Mucosa of descending colon (tissue), 3 donors: ENCODE measurements at places on chromosomes 7 and 10. TPM values are rescaled to one million over a fixed set of nuclear protein-coding genes. Genes with fewer than 3 reads are reported as not detected.
A peak's percentile ranks its signal among the peaks of the same experiment; 100 is the strongest.

The SPDYE2 gene
- not detected for total RNA-seq

The SEMA4G gene
- 176 TPM for total RNA-seq

The EMX2 gene
- not detected for total RNA-seq

The KIF5B gene
- total RNA-seq, result 109 TPM

The MBLAC1 gene
- total RNA-seq, result 3.2 TPM

- DNase-seq, result peak; percentile 71
Measured at GRCh38 chr10:102231357-102232318, 5.5 kb downstream of the ELOVL3 start.

DNA sequence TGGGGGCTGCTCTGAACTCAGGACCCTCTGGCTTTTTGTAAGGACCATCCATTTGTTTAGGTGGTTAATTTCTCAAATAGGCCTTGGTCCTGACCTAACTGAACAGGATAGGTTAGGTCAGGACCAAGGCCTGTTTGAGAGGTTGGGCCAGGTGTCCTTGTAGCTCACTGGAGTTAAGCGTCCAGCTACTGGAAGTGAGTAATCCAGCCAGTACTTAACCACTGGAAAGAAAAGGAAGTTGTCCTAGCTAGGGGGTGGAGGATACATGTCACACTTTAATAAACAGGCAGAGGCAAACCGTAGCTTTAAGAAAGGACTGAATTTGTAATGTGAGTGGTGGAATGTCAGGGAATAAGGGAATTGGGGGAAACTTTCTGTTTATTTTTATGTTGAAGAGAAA lies 96.0 kb downstream of the GPR85 start:
- DNase-seq, result no peak

DNA sequence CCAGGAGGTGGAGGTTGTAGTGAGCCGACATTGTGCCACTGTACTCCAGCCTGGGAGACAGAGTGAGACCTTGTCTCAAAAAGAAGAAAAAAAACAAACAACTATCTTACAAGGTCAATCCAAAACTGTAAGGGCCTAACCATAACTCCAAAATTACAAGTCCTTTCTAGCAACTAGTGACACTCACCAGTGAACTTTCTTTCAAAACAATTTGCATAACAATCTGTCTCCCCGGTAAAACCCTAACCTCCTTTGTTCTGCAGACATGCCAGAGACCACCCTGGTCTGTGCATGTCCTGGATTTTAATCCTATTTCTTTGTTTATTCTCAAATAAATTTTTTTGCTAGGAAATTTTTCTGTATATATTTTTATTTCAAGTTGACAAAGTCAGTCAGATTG lies 68.1 kb downstream of the EXOC6 start:
- DNase-seq, result no peak

- no peak for DNase-seq
Measured at GRCh38 chr7:105756367-105756766, 120.0 kb downstream of the ATXN7L1 start.

DNA sequence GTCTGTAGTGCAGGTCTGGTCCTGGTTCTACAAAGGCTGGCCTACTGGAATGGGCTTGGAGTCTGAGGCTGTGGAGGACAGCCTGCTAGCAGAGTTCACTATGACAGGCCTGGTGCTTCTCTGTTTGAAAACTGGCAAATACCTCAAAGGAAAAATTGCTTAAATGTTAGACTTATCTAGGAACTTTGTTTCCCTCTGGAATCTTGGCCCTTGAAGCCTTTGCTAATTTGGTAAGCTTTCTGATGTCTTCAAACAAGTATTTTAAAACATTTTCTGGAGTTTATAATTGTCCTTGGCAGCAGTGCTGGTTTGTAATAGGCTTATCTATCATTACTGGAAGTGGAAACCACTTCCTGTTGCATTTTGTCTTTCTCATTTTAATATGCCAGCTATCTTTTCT lies 139.7 kb downstream of the TMEM26 start:
- DNase-seq, result no peak
